GM23248 (cell line): ENCODE measurements at places on chromosomes 7 and 10.
A peak's percentile ranks its signal among the peaks of the same experiment; 100 is the strongest.

- no peak for DNase-seq
Measured at GRCh38 chr10:115606741-115607140, 513.6 kb downstream of the ATRNL1 start.

DNA sequence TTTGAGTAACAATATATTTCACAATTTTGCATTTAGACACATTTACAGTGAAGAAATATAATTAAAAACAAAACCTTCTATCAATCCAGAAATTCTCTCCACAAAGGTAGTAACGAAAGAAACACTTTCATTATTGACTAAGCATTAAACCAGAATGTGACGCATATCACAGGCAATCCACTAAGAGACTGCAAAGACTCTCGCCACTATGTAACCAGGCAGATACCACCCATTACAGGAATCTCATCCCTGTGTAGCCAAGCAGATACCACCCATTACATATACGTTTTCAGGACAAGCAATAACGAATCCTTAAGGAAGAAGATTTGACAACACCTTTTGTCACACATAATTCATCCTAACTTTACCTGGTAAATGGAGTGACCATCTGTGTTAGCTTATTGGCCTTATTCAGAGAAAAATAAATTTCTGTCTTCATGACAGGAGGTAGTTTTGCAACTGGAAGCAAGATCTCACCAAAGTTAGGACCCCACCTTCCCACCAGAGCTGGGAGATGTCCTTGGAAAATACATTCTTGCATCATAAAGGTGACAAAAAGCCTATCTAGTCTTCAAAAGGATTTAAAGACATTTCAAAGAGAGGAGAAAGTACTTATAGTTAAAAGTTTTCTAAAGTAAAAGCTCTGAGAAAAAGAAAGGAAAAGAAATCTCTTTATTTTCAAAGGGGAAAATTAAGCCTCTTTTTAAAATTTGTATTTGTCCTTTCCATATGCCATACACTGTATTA is 30.8 kb downstream of the LRRC17 start:
- peak; percentile 23 for DNase-seq

DNA sequence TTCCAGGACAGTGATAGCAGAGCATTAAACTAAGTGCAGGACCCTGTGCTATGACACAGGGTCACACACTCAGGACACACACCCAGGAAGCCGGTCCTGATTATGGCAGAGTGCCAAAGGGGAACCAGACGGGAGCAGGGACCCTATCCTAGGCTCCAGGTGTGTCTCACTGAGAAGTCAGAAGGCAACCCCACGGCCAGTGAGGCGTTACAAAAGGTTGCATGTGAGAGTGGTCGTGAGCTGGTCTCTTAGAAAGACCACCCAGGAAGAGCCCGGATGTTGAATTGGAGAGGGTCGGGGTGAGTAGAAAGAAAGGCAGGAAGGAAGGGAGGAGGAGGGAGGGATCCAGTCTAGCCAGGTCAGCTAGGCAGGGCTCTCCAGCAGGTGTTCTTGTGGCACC is 31.0 kb downstream of the FRMPD2 start:
- DNase-seq = no peak

GRCh38 chr7:15305002-15305600 is 256.7 kb downstream of the AGMO start:
- peak; percentile 71 for DNase-seq

DNA sequence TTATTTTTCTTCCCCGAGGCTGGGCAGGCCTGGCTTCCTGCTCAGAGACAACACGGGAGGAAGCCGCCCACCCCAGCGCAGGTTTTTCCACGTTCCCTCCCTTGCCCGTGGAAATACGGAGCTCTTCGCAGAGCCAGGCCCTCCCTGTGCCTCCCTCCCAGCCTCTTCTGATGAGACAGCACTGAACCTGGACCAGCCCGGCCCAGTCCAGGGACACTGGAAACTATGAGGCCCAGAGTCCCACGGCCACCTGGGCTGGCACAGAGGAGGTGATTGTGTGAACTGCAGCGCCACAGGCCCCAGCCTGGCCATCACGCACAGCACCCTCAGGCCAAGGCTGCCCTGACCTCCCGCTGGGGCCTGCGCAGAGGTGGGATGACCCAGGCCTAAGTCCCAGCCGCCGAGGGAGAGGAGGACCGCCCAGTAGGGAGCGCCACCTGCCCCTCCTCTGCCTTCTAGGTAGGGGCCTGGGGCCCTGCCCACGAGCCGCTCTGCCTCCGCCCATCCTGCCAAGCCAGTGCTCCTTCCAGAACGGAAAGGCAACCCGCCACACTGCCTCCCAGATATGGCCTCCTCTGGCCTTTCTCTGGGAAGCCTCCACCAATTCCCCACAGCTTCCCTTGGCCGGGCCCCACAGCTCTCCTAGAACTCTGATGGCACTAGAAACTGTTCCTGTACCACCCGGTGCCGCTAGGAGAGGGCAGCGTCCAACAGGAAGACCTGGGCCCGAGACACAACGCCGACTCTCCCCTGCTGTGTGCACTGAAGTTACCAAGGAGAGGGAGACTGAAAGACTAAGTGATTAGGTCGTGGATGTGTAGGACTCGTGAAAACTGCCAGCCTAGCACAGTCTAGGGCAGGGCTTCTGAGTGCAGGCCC is 57.2 kb downstream of the PROSER2 start:
- DNase-seq = no peak

DNA sequence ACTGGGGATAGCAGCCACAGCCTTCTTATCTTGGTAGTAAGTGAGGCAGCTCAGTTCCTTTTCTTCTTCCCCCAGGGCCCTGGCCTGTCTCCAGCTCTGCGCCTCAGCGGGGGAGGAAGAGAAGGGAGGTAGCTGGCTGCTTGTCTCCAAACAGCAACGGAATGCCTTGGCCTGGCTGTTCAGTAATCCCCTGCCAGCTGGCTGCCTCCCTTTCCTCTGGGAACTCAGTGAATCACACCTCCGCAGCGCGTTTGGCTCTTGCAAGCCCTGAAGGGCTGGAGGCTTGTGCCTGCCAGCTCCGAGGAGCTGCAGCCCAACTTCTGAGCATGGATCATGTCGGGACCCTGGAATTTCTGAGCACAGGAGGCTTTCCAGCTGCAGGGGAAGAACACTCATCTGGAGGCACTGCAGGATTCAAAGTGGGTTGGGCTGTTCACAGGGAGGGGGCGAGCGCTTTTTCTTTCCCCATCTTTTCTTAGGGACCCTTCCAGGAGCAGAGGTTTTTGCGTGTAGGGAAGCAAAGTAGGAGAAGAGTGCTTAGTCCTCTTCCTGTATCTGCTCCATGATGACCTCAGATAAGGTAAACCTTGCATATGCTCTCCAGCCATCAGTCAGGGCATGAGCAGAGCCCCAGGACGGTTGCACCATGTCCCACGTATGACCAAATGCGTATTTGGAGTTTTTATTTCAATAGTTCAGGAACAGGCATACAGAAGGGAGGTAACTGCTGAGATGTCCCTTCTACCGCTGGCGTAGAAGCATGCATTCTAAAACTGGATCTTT is 253.2 kb upstream of the INHBA start:
- DNase-seq = peak; percentile 100

DNA sequence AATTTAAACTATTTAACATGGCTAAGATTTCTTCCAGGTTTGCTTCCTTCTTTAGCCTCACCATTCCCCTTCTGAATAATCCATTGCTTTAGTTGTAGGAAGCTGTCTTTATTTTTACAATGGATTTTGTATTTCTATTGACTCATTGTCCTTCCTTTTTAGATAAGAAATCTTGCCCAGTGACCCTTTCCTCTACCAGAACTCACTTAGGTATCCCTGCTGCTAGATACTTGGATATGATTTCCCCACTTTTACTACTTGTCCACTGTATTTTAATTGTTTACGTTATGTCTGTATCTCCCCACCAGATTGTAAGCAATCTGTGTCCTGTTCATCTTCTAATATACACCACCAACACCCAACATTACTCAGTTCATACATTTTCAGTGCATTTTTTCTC is 47.7 kb upstream of the MDFIC start:
- no peak for DNase-seq

DNA sequence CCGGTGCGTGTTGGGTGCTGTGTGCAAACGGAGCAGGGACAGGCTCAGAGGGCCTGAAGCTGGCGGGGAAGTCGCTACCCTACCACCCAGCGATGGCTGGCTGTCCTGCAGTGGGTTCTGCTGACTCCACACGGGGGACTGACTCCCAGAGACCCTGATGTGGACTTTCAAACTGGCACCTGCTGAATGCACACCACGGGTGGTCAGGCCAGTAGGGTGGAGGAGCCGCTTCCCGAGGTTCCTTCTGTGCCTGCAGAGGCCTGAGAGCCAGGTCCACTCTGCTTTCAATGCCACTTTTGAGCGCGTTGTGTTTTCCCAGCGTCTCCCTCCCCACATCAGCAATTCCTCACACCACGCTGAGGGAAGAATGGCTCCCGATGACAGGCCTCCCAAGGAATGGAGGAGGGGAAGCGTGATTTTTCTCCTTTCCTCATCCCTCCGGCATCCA is 135.3 kb downstream of the ADARB2 start:
- no peak for DNase-seq

DNA sequence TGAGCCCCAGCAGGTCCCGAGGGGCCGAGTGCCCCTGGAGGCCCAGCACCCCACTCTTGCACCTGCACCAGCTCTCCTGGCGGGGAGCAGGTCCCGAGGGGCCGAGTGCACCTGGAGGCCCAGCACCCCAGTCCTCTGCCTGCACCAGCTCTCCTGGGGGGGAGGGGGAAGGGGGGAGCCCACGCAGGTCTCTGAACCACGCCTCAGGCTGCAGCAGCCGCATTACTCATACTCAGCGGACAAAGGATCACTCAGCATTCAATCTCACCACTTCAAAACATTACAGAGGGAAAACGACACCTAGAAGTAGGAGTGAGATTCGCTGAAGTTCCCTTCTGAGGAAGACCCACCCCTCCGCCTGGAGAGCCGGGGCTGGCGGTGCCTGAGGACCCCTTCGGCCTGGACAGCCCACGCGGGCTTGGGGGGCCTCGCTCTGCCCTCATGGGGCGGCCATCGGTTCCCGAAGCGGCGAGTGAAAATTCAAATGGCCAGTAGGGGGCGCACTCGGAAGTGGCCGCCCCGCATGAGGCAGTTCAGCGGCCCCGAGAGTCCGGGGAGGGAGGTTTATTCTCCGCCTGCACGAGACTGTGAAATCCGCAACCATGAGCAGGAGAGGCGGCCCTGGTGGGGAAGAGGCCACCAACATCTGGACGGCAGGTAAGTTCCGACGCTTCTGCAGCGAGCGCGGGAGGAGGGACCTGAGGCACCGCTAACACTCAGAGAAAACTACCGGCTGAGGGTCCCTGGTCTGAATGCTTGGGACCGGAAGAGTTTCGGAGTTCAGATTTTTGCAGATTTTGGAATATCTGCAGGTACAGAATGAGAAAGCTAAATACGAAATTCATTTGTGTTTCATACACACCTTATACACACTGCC is 1.1 kb upstream of the GPER1 start:
- peak; percentile 81 for DNase-seq

DNA sequence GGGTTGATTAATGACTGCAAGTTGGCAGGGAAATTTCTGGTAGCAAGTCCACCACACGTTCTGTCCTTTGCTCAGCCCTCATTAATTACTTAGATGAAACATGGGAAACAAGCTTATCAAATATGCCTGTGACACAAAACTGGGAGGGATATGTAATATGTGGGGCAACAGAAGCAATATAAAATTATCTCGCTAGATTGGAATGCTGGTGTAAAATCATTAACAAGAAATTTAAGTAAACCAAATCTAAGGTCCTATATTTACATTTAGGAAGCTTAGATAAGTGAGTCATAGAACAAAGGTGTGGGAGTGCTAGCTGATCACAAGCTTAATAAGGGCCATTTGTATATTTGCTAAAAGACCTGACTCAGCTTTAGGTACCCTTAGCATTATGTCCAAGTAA is 23.5 kb downstream of the TRPV5 start:
- DNase-seq = no peak

DNA sequence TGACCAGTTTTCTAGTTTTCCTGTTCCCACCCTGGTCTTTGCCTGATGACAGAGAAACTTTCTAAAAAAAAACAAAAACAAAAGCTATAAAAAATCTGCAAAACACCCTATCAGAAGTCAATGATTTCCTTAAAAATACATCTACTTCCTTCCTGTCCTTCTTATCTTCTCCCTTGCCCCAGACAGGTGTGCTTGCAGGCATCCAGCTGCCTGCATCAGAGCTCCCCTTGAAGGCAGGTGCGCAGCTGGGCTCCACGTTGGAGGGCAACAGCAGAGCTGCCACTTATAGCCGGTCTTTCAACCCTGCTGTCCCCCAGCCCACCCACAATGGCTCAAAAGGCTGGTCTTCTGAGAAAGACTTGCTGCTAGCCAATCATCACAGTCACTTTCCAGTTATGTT is 29.8 kb downstream of the UBE2D4 start:
- DNase-seq = no peak

- DNase-seq = no peak
Measured at GRCh38 chr7:131844369-131844768, 287.9 kb upstream of the PODXL start.

DNA sequence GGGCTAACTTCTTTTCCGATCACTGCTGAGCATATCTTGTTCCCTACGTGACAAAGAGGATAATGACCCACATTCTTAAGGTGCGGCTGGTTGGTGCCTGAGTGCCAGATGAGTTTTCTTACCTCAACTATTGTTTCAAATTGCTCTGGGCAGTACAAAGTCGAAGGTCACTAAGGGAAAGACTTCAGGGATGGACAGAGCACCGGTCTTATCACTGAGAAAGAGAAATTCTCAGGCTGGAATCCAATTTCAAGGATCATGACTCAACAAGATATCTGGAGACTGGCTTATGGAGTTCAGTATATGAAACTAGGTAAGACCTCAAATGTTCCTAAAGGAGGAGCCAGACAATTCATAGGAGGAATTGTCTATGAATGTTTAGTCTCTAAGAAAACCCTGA is 780.3 kb downstream of the SUGCT start:
- DNase-seq = no peak

DNA sequence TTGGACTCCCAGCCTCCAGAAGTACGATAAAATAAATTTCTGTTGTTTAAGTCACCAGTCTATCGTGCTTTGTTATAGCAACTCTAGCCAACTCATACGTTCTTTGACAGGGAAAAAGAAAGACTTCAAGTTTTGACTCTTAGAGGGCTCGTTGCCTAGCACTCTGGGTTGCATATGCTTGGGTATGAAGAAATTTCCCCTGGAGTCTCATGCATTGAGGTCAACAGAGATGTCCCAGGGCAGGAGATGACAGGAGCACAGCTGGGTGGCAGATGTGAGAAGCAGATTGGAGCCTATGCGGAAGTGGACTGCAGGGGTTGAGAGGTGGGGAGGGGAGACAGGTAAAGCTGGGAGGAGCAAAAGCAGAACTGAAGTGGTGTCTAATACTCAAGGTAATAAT is 63.3 kb upstream of the JAZF1 start:
- DNase-seq = no peak

DNA sequence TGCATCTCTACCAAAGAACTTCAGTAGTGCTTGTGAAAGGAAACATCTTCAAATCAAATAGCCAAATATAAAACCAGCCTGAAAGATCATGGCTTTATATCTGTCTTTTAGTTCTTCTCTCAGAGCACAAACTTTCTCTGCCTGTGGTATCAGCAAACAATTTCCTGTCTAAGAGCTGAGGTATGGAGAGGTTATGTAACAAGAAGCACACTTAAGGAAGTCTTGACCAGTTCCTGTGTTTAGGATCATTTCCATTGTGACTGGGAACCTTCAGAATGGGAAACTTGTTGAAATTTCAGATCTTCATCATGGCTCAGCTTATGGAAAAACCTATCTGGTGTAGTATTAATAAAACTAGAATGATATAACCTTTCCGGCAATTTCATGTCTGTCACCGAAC is 148.8 kb downstream of the MBL2 start:
- no peak for DNase-seq

- no peak for DNase-seq
Measured at GRCh38 chr7:132541656-132542055, 34.6 kb downstream of the PLXNA4 start.

- DNase-seq = no peak
Measured at GRCh38 chr10:104043854-104044253, 41.8 kb downstream of the COL17A1 start.

GRCh38 chr7:5636914-5637313 is 144.5 kb downstream of the RNF216 start:
- DNase-seq = peak; percentile 97
